ENCODE measurements at places on chromosomes 3 and 15.

- no peak for DNase-seq
These were observed 459.6 kb downstream of the MECOM start for GRCh38 chr3:169203631-169204550.

DNA sequence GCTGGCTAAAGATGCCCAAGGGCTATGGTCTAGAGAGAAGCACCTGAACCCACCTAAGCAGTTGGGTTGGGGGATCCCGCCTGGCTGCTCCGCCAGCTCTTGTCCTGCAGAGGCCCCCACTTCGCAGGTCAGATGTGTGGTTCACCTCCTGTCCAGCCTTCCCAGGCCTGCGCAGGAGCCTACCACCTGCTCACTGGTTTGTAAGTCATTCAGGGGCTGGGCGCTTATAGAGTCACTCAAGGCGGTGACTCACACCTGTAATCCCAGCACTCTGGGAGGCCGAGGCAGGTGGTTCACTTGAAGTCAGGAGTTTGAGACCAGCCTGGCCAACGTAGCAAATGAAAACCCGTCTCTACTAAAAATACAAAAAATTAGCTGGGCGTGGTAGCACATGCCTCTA is 3.9 kb upstream of the FURIN start:
- DNase-seq, result no peak

GRCh38 chr15:47820747-47821319 is 103.5 kb downstream of the SEMA6D start:
- no peak for DNase-seq

DNA sequence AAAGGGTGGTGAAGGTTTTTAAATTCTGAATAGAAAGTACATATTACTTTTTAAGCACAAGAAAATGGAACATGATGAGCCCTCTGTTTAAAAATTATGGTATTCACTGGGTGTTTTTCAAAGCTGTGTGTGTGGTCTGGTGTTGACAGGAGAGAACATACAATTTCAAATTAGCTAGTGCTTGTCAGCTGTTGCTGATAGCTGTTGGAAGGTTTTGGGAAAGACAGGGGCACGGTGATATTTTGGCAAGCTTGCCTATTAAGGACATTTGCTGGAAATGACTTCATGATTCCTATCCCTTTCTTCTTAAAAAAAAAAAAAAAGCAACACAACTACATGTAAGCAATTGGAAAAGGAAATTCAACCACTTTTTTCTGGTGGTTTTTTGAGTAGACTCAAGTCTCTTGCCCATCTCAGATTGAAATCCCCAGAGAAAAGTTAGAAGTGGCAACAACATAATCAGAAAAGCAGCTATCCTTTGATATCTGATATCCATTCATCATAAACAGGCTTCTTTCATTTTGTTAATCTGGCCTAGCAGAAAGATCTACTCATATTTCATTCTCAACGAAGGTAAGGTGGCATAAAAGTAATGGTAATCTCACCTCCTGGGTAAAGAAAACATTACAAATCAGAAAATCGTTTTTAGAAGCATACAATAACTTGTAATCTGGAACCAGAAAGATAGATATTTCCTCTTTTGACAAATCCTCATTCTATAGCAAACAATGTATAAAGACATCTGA is 130.0 kb downstream of the RBMS3 start:
- no peak for DNase-seq

DNA sequence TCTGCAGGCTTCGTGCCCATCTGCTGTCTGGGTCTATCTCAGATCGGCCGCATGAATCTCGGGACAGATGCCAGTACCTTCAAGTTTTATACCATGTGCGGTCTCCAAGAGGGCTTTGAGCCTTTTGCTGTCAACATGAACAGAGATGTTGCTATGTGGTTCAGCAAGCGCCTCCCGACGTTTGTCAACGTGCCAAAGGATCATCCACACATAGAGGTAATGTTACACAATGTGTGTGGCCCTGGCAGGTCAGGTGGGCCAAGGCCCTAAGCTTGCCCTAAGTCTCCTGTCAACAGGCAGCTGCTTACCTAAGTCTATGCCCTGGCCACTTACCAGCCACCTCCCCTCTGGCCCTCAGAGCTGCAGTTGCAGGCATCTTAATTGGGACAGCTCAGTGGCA is 324.0 kb upstream of the CHRM5 start:
- DNase-seq, result no peak

GRCh38 chr3:171115667-171116066 is 89.1 kb upstream of the SLC2A2 start:
- DNase-seq, result no peak

GRCh38 chr3:9826815-9827573 is 16.8 kb downstream of the RPUSD3 start:
- no peak for DNase-seq

- DNase-seq, result no peak
These were observed 133.7 kb downstream of the VGLL4 start for GRCh38 chr3:11510001-11510340.

GRCh38 chr3:195708061-195708460 is 12.7 kb upstream of the MUC20 start:
- DNase-seq, result no peak

GRCh38 chr3:27166888-27167287 is 202.3 kb downstream of the NEK10 start:
- DNase-seq, result no peak

GRCh38 chr15:46708226-46708625 is 1009.1 kb upstream of the SEMA6D start:
- no peak for DNase-seq

GRCh38 chr15:31554261-31554660 is 227.6 kb downstream of the KLF13 start:
- no peak for DNase-seq

- no peak for DNase-seq
These were observed 318.0 kb downstream of the CLSTN2 start for GRCh38 chr3:140252812-140253656.

DNA sequence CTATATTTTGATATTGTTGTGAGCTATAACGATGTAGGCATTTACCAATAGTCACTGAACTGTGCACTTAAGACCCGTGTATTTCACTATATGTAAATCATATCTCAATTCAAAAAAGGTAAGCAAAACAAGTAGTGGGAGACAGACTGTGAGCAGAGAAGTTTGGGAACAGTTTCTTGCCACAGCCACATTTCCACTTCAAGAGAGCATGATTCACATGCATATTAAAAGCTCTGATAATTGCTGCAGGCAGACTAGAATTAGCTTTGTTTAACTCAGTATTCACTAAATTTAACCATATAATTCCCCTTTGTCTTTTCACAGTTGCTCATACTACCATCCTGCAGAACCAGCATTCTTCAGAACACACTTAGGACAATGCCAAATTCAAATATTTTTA is 168.4 kb upstream of the ZNF385D start:
- DNase-seq, result no peak

DNA sequence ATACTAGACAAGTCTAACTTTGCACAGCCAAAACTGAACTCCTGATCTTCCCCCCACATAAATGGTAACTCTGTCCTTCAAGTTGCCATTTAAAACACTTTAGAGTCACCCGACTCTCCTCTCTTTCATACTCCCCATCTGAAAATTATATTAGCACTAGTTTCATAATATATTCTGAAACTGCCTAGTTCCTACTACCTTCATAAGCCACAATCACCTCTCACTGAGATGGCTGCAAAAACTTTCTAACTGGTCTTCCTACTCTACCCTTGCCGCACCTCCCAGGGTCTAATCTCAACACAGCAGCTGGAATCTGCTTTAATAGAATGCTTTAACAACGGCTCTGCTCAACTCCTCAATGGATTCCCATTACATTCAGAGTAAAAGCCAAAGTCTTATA is 55.0 kb downstream of the GLB1 start:
- DNase-seq, result no peak

DNA sequence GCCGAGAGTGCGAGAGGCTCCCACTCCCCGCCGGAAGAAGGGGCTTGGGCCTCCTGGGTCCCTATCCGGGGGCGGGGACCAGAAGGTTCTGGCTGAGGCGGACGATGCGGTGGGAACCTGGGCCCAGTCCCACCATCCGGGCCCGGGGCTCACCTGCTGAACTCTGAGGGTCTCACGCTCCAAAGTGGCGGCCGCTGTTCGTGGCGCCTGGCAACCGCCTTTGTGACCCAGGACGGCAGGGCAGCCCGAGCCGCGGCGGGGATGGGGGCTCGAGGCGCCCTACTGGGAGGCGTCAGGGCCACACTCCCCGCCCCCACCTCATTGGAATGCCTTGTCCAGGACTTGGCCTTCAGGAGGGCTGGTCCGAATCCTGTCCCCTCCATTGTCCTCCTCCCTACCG is at the start of gene FANCD2OS:
FANCD2OS (minus strand) TSS at position 165 of the 400 bp plus-strand sequence. CDS start 3,481 bp downstream, outside the sequence.
- no peak for DNase-seq

DNA sequence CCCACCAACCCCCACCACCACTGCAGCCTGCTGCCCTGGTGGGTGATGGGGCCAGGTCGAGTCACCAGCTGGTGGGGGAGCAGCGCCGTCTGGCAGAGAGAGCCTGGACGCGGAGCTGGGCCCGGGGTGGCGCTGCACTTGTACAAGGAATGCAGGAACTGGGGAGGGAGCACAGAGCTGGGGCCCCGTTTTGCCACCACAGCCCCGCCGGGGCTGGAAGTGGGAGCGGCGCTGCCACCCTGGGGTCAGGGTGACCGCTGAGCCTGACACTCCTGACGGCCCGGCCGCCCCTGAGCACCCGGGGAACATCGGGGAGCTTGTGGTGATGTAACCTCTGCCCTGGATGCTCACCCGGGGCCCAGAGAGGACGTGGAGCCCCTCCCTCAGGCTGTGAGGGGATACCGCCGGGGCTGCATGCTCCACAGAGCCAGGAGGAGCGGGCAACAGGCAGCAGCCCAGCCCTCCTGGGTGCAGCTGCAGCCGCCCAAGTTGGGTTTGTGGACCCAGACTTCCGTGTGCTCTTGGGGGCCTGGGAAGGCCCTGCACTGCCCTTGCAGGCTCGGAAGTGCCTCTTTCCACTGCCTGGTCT is 32.6 kb upstream of the IREB2 start:
- DNase-seq, result no peak

GRCh38 chr3:20683910-20684309 is 497.9 kb upstream of the SGO1 start:
- no peak for DNase-seq

- DNase-seq, result no peak
These were observed 57.6 kb downstream of the BOC start for GRCh38 chr3:113268942-113269341.

- no peak for DNase-seq
These were observed 595.2 kb downstream of the ZIC1 start for GRCh38 chr3:148004331-148004730.

- DNase-seq, result no peak
These were observed 19.2 kb downstream of the KLF13 start for GRCh38 chr15:31345606-31346366.

GRCh38 chr15:57133127-57133968 is 214.9 kb downstream of the TCF12 start:
- no peak for DNase-seq

GRCh38 chr3:114659109-114660061 is 365.6 kb downstream of the TIGIT start:
- DNase-seq, result no peak

DNA sequence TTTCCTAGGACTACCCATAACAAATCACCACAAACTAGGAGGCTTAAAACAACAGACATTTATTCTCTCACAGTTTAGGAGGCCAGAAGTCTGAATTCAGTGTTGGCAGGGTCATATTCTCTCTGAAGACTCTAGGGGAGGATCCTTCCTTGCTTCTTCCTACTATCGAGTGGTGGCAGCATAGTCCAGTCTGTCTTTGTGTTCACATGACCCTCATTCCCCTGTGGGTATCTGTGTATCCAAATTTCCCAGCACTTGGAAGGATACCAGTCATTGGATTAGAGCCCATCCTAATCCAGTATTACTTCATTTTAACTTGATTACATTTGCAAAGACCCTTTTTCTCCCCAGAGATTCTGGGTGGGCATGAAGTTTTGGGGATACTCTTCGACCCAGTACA is 63.8 kb downstream of the GMPS start:
- DNase-seq, result no peak

DNA sequence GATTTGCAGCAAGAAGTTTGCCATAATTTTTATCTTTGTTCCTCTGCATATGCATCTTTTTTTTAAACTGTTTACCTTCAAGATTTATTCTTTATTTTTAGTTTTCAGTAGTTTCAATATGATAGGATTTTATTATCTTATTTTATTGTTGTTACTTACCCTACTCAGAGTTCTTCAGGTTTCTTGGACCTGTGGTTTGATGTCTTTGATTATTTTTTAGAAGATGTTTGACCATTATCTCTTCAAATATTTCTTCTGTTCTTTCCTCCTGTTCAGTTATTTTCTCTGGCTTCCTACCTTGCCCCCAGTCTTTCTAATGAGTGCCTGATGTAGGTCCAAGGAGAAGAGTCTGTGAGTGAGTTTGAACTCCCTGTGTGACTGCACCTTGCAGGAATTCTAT is 137.7 kb downstream of the FILIP1L start:
- DNase-seq, result no peak

DNA sequence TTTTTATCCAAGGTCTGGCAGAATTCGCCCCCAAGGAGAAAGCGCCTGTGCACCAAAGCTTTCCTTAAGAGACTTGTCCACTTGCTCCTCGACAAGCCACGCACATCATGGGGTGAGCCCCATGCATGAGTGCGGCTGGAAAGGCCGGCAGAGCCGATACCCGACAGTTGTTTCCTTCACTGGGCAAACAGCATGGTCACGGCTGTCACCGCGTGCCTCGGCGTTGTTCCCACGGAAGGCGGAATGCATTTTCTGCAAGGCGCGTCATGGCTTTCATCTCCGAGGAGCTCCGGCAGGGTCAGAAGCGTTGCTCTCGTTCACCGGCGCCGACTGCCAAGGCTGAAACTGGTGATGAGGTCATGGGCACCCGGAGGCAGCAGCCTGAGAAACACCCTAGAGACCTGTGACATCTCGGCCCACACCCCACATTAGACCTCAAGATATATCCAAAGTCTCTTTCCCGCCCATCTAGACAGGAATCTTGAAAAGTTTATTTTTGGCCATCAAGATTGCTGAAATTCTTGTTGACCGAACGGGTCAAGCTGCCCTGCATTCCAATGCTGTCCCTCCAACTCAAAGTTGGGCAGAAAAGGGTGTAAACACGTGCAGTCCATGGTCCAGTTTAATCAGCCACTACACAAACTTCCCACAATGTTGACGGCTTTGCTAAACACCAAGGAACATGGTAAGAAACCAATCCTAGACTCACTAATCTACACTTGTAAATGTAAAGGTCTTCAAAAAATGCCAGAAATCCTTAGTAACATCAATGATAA is 604 bp upstream of the TJP1 start:
- no peak for DNase-seq

GRCh38 chr3:27353221-27353620 is 16.0 kb downstream of the NEK10 start:
- no peak for DNase-seq

- DNase-seq, result no peak
These were observed 9.6 kb downstream of the SQOR start for GRCh38 chr15:45644437-45644836.

GRCh38 chr3:122314228-122314876 is 10.7 kb upstream of the CSTA start:
- DNase-seq, result no peak

DNA sequence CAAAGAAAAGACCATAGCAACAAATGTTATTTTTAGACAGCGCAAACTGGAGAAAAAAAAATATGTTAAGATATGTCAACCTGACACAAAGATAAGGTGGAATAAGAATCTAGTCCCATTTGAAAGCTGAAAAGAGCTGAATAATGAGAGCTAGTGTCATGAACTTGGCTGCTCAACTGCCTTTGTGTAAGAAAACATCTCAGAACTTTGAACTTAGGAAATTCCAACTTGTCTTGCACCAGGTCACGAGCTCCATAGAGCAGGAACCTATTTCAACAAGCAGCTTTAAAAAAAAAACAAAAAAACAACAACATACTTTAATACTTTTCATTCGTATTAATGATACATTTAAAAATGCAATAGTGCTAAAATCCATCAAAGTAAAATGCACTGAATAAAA is 79.5 kb downstream of the ZNF280D start:
- no peak for DNase-seq

- DNase-seq, result no peak
These were observed 86.3 kb downstream of the PDZRN3 start for GRCh38 chr3:73538486-73538885.
